ENCODE measurements at places on chromosomes 11 and 22. TPM values are rescaled to one million over a fixed set of nuclear protein-coding genes. Genes with fewer than 3 reads are reported as not detected.

DNA sequence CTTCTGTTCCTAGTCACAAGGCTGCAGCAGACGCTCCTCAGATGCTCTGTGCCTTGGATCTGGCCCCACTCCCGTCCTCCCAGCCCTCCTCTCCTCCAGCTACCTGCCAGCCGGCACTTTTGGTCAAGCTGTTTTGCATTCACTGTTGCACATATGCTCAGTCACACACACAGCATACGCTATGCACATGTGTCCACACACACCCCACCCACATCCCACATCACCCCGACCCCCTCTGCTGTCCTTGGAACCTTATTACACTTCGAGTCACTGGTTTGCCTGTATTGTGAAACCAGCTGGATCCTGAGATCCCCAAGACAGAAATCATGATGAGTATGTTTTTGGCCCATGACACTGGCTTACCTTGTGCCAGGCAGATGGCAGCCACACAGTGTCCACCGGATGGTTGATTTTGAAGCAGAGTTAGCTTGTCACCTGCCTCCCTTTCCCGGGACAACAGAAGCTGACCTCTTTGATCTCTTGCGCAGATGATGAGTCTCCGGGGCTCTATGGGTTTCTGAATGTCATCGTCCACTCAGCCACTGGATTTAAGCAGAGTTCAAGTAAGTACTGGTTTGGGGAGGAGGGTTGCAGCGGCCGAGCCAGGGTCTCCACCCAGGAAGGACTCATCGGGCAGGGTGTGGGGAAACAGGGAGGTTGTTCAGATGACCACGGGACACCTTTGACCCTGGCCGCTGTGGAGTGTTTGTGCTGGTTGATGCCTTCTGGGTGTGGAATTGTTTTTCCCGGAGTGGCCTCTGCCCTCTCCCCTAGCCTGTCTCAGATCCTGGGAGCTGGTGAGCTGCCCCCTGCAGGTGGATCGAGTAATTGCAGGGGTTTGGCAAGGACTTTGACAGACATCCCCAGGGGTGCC is 109.8 kb downstream of the BCR start:
- DNase-seq, result peak; percentile 86

GRCh38 chr22:29308791-29309262 is 2.4 kb downstream of the GAS2L1 start:
- DNase-seq, result no peak

- peak; percentile 64 for DNase-seq
Observed at GRCh38 chr22:41446057-41446501, 522 bp downstream of the TOB2 start.

Gene ACR
- total RNA-seq, result not detected

Measured in Karpas-422 (cell line).